ENCODE measurements at places on chromosomes 11 and 22.

DNA sequence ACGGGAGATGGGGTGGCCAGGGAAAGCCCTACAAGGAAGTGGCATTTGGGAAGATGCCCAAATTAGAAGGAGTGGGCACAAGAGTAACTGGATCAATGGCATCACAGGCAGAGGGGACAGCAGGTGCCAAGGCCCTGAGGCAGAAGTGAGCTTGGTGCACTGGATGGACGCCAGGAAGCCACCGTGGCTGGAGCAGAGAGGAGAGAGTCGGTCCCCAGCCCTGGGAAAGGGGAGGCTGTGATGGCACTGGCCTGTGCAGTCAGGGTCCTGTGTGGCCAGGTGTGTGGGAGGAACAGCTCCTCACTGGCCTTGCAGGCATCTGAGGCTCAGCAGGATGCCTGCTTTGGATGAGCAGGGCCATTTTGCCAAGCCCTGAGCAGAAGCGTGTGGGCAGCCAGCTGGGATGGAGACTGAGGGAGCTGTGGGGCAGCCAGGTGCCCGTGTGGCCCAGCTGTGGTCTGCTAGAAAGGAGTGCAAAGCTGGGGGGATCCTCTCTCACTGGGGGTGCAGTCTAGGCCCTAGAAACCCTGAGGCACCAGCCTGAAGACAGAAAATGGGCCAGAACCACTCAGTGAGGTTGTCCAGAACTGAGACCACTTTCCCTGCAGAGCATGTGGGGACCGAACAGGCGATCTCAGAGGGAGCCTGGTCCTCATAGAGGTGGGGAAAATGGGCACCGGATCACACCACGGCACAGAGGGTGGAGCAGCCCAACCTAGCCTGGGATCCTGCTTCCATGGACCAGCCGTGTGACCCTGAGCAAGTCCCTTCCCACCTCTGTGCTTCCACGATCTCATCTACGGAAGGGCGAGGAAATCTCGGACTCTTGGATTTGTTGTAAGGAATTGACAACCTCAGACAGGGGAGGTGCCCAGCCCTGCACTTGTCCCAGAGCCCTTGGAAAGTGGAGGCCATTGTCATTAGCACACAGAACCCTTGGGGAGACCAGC, 78.6 kb upstream of the RTL6 start:
- DNase-seq, result no peak

GRCh38 chr11:86726118-86726753, 53.8 kb upstream of the ME3 start:
- DNase-seq, result no peak

GRCh38 chr11:65315866-65316226, 1.2 kb downstream of the CDC42EP2 start:
- DNase-seq, result no peak

DNA sequence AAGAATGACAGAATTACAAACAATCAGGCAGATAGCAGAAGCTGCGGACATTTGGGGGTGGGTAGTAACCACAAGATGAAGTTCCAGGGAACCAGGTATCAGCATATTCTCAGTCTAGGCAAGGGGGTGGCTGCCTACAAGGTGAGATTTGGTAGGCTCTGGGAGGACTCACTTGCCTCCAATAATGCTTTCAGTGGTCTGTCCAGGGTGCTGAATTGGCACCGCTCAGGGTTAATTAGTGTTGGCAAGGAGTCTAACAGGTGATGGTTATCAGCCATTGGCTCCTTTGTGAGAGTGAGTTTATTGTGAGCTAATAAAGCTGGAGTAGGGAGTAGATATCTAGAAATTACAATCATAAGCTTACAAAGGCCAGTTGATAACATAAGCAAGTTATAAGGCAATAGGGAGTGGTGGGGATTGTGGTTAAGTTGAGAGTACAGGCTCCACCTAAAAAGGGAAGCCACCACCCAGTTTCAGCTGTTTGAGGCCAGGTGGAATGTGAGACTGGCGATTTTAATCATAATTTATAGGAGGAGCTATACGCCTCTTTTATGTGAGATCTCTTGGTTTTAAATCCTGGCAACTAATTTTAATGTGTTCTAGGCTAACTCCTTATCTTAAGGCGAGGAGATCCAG, 320.5 kb downstream of the MIAT start:
- DNase-seq, result no peak

DNA sequence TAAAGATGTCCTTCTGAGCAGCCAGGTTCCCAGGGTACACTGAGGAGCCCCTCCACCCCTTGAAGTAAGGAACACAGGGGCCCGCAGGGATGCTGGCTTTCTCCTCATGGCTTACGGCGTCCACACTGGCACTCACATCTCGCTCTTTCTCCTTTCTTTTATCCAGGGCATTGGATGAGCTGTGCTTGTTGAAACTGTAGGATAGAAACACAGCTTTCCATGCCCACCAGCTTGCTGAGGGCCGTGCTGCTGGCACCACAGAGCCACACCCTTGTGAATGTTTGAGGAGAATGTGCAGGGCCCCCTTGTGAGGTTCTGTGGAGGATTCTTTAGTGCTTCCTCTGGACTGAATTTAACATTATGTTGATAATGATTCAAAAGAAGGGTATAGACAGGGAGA, 51.7 kb upstream of the B3GAT1 start:
- no peak for DNase-seq

Data from cortex of kidney (tissue), 1 donor.